ENCODE measurements at places on chromosomes 5 and 9.

- DNase-seq: peak; percentile 8
These were observed 111.4 kb downstream of the ENC1 start for GRCh38 chr5:74529101-74529500.

GRCh38 chr5:177300236-177300880 lies 3.2 kb downstream of the RAB24 start:
- peak; percentile 69 for DNase-seq

DNA sequence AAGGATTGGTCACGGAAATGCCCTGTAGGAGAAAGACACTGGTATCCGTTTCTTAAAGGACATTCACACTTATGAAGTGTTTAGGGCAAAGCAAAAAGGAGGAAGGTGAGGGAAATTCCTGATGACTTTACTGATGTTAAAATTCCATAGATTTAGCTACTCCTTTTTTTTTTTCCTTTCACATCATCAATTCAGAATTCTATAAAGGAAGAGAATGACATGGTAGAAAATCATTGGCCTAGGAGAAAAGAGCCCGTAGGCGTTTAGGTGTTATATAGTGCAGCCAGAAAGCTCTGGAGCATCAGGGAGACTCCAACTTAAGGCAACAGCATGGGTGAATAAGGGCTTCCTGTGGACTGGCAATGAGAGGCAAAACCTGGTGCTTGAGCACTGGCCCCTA lies at the start of gene TSLP:
Gene TSLP (plus strand): TSS at position 301 of the 400 bp plus-strand sequence. CDS start 178 bp downstream, outside the sequence.
- DNase-seq: no peak

DNA sequence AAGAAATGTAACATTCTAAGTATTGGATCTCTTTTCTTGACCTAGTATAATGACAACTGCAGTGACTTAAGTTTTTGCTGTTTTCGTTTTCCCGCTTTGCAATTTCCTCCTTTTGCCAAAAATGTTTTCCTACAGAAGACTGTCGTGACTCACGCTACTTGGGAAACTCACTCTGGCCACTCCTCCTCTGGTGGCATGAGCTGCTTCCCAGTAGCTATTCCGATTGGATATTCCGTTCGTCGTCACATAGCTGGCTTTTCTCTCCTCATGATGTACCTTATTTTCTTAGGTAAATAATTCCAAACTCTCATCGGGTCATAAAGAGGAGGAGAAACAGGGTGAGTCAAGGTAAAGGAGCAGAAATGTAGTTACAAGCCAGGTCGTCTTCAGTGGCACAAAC lies 64.9 kb downstream of the GOLPH3 start:
- peak; percentile 77 for DNase-seq

DNA sequence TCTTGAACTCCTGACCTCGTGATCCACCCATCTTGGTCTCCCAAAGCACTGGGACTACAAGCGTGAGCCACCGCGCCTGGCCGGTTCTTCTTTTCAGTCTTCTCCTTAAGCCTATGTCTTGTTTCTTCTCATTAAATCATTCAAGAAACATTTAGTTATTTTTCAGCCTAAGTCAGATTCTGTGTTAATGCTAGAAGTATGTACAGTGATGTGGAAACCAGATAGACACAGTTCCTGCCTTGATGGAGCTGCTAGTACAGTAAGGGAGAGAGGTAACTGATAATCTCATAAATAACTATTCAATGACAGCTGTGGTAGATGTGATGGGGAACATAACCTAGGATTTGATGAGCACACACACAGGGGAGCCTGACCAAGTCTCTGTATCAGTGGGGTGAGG lies 46.3 kb upstream of the NR3C1 start:
- no peak for DNase-seq
